ENCODE measurements at places on chromosomes 2 and 18.

- DNase-seq, result no peak
These were observed 9.3 kb downstream of the PROM2 start for GRCh38 chr2:95283562-95283961.

DNA sequence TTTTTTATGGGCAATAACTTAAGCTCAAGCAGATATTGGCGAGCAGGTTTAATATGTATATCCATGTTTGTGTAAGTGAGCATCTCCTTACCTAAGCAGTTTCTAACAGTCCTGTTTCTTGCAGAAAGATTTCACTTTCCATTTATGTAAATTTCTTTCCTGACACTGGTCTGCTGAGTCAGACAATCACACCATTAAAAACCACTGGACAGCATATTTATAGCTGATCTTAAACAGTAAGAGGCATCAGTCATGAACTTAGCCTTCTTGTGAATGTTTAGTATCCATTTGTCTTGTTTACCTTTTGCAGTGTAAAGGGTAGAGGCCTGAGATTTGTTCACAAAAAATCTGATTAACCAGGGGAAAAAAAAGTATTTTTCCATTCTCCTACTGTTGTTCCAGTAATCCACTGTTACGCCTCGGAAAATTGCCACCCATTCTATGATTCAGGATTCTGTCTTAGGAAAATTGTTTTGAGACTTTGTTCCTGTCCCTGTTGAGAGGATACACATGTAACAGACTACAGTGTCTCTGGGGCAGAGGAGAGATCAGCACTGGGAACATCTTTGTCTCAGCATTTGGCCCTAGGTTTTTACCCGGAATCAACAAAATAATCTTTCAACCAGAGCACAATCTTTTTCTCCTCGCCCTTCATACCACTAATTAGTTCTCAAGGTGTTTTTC, 521.0 kb upstream of the NRP2 start:
- no peak for DNase-seq

DNA sequence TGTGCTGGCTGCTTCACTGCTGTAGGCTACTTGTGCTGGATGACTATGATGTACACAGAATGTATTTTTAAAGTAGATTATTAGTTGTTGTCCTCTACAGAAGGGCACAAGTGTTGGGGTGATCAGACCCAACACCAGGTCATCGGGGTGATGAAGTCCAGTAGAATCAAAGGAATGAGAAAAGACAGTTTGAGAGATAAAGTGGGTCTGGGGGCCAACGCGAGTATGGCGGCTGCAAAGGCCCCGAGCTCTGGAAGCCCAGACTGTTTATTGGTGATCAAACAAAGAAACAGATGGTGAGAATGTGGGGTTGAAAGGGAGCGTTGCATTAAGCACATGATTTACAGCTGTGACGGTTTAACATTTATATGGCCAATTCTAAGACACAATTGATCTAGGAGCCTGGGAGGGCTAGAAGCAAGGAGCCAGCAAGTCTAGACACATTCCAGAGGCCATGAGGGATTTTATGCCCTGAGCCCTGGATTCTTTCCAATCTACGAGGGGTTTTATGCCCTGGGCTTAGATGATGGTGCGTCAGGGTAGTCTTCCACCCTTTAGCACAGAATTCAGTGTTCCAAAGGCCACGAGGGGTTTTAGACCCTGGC, 153.5 kb downstream of the AGPS start:
- no peak for DNase-seq

DNA sequence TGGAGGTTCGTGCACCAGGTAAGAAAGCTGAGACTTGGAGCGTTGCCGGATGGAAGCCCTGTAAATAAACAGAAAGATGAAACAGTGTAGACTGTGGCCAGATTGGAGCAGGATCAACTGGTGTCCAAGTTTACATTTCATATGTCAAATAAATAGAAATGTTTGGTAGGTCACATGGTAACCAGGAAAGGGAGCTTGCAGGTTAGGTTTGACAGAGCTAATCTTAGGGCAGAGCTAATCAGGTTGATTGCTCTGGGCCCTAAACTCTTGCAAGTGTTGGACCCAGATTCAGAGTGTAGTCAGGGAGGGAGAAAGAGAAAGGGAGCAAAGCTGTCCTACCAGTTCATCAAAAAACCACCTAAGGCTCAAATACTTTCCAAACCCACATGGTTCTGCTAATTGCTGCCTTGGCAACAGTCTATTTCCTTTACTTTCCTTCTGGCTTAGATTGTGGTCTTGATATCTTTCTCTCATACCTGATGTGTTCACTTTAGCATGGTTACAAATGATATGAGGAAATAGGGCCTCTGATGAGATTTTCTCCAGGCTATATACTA, 63.2 kb downstream of the G6PC2 start:
- peak; percentile 47 for DNase-seq

DNA sequence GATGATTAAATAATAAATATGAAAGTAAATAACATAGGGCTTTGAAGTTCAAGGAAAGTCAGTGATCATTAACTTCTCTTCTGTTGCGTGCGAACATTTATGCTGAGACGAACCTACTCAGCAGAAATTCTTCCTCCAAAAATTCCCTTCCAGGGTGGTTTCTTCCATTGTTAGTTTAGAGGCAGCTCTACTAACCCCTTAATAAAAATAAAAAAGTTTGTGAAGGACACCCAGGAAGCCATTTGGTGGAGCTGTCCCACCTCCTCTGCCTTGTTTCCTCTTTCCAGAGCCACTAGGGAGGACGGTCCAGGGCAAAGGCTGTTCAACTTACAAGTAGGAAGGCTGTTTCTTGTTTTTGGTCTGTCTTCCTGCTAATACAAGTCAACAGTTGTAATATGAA, 2.1 kb upstream of the SMAD2 start:
- peak; percentile 42 for DNase-seq

DNA sequence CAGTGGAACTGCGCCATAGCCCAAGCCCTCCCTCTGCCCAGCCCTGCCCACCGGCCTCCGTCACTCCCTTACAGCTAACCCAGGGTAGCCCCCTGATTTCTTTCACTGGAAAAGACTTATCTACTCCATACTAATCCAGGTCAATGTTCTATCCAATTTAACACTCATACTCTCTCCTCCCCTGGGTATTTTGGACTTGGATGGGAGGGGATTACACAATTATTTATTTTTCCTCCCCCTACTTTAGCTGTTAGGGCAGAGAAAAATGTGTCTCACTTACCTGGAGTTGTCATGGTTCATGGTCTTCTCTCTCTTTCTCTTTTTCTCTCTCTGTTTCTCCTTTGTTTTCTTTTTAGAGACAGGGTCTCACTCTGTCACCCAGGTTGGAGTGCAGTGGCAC, 100.6 kb upstream of the ST8SIA3 start:
- no peak for DNase-seq

GRCh38 chr2:57333221-57333620, 713.4 kb upstream of the VRK2 start:
- no peak for DNase-seq
